ENCODE measurements at places on chromosomes 11 and 22.

DNA sequence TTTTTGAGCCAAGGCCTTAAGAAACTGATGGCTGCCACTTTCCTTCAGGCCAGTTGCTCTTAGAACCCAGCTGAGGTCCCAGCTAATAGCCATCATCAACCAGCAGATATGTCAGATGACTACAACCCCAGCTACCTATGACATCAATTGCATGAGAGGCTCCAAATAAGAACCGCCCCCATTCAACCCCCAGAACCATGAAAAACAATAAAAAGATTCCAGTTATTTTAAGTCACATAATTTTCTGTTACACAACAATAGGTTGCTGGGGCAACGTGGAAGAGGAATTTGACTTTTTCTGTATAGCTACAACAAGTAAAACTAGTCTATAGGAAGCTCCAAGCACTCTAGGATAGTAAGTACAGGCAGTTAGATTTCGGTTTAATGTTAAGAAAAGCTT lies 216.3 kb upstream of the MTNR1B start:
- DNase-seq = no peak

DNA sequence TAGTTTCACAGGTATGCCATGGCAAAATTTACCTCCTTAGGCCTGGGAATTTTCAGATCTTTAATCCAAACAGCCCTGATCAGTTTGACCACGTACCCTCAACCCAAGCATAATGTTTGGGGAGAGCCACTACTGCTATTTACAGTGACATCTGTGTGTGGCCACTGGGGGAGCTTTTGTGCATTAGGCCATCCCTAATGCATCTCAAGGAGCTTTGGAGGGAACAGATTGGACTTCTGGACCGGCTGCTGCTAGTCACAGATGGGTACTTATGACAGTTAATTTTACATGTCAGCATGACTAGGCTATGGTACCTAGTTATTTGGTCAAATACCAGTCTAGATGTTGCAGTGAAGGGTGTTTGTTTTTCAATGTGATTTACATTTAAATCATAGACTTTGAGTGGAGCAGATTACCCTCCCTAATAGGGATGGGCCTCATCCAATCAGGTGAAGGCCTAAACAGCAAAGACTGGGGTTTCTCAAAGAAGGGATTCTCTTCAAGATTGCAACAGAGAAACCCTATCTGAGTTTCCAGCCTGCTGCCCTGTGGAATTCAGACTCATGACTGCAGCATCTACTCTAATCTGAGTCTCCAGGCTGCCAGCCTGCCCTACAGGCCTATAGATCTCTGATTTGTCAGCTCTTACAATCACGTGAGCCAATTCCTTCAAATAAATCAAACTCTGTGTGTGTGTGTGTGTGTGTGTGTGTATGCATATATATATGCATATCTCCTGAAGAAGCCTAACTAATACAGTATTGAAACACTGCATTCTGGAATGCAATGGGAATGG lies 38.0 kb upstream of the GALNT18 start:
- no peak for DNase-seq

DNA sequence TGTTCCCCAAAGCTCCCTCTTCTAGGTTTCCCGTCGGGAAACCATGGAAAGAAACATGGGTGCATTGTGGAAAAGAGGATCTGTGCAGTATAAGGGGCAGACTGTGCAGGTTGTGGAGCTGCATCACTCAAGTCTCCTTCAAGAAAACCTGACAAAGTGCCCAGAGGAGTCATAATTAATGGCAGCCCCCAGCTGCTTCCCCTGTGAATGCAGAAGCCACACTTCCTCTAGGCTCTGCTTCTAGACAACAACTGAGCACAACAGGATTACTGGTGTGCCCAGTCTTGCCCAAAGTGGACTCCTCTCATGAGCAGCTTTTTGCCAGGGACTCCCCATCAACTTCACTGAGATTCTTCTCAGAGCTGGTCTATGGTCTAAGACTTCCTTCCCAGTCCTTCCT lies 42.6 kb upstream of the SCUBE2 start:
- DNase-seq = no peak

- no peak for DNase-seq
These were observed 607.4 kb upstream of the B3GAT1 start for GRCh38 chr11:135019343-135019871.

GRCh38 chr11:113849713-113850112 lies 25.7 kb downstream of the USP28 start:
- no peak for DNase-seq

DNA sequence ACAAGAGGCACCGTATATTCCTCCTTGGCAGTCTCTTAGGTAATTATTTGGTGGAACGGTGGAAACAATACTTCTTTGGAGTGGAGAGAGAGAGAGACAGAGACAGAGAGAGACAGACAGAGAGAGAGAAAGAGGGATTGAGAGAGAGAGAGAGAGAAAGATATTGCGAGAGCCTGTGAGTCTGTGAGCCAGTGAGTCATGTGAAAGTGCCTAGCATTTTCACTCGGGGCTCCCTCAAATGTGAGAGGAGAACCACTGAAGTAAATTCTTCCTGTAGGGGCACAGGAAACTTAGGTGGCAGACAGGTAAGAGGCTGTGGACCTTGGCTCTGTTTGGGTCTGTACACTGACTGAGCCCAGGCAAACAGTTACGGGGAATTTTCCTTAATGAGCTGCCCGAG lies 31.6 kb upstream of the SNX19 start:
- DNase-seq = no peak

DNA sequence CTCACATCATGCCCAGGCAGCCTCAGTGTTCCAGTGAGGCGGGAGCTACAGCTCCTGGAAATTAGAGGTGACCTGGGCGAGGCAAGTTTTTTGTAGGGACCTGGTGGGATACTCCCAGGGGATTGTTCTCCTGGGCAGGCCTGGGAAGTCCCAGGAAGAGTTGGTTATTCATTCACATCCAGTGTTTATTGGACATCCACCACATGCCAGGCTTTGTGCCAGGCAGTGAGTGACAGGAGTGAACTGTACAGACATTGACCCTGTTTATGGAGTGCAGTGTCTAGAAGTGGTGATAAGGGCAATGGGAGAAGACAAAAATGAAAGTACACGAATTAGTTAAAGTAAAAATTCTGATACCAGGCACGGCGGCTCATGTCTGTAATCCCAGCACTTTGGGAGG lies 29.4 kb downstream of the YWHAH start:
- no peak for DNase-seq

- DNase-seq = no peak
These were observed 91.4 kb downstream of the EFCAB6 start for GRCh38 chr22:43720716-43721115.

GRCh38 chr11:134740590-134741261 lies 328.7 kb upstream of the B3GAT1 start:
- no peak for DNase-seq

- DNase-seq = no peak
These were observed 40.8 kb upstream of the GAL start for GRCh38 chr11:68643585-68643984.

- DNase-seq = no peak
These were observed 566.8 kb upstream of the TENM4 start for GRCh38 chr11:80007616-80008015.

DNA sequence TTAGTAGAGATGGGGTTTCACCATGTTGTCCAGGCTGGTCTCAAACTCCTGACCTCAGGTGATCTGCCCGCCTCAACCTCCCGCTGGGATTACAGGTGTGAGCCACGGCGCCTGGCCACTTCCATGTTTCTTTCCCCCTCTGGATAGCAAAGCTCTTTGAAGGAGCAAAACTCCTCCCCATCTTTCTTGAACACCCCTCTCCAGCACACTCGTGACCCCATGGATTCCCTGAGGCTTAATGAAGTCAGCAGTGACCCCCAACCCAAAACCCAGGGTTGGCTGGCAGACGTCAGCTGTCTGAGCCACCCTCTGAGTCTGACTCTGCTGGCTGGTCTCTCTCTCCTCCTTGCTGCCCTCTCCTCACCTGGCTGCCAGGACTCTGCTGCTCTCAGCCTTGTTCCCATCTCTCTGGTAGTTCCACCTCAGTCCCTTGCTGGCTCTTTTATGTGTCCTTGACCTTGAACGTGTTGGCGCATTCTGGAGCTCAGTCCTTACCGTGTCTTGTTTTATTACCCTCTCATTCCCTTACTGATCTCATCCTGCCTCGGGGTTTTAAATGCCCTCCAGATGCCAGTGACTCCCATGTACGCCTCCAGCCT lies 44.5 kb downstream of the PARVG start:
- no peak for DNase-seq

Data from stimulated activated CD4-positive, alpha-beta T cell treated with anti-CD3 and anti-CD28 coated beads, TNF-alpha, amount 100 ng/mL, for 24 hours (primary cell).